ENCODE measurements at places on chromosomes 1 and 21. TPM values are rescaled to one million over a fixed set of nuclear protein-coding genes. Genes with fewer than 3 reads are reported as not detected.
A peak's percentile ranks its signal among the peaks of the same experiment; 100 is the strongest.

Gene LCE3E
- polyA plus RNA-seq = not detected

Gene LDLRAD2
- 3.7 TPM for polyA plus RNA-seq

Gene AHDC1
- 49.8 TPM for polyA plus RNA-seq

GRCh38 chr1:40838980-40839942 lies 22.9 kb downstream of the CITED4 start:
- DNase-seq = no peak

DNA sequence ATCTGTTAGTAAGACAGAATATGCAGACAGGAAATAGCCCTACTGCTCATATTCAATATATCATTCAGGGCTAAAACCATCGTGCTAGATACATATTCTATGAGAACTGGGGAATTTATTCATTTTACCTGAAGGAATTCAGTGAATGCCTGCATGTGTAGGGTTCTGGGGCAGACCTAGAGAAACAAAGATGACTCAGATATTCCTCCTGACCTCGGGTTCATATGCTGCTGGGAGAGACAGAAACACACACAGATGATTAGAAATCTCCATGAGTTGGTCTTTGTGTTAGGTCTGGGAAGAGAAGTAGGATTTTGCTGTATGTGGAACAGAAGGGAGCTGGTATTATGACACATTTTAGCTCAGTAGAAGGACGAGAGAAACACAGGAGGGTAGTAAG lies 176.5 kb upstream of the ST6GALNAC5 start:
- DNase-seq = no peak

- DNase-seq = no peak
Measured at GRCh38 chr1:9238550-9238949, 4.0 kb downstream of the H6PD start.

DNA sequence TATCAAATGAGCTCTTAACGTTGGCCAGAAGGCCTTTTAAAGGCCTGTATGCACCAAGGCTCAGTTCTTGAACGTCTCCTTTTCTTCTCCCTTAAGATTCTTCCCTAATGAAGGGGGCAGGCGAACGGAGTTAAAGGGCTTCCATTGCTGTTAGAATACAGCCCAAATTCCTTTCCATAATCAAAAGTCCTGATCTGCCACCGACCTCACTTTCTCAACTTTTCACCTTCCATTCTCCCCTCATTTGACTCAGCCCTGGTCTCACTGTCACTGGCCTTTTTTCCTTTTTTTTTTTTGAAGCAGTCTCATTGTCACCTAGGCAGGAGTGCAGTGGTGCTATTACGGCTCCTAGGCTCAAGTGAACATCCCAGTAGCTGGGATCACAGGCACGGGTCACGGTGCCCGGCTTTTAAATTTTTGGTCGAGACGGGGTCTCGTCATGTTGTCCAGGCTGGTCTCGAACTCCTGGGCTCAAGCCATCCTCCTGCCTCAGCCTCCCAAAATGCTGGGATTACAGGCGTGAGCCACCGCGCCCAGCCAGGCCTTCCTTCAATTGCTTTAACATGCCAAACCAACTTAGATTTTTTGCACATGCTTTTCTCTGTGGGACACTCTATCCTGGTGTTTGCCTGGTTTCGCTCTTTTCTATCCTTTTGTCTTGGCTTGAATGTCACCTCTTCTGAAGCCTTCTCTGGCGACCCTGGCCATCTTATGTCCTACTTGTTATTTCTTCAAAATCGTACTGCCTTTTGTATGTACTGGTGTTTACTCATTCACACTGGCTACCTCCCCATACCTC lies 612 bp upstream of the CMPK1 start:
- no peak for DNase-seq

DNA sequence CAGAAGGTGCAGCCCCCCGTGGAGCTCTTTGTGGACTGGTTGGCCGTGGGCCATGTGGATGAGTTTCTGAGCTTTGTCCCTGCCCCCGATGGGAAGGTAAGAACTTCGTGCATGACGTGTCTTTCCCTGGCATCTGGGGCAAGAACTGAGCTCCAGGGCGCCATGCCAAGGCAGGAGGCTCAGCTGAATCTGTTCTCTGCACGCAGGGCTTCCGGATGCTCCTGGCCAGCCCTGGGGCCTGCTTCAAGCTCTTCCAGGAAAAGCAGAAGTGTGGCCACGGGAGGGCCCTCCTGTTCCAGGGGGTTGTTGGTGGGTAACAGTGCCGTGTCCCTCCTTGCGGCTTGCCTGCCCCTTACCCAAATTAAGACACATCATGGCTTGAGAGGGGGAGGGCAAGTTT lies 27.7 kb downstream of the PADI3 start:
- no peak for DNase-seq

DNA sequence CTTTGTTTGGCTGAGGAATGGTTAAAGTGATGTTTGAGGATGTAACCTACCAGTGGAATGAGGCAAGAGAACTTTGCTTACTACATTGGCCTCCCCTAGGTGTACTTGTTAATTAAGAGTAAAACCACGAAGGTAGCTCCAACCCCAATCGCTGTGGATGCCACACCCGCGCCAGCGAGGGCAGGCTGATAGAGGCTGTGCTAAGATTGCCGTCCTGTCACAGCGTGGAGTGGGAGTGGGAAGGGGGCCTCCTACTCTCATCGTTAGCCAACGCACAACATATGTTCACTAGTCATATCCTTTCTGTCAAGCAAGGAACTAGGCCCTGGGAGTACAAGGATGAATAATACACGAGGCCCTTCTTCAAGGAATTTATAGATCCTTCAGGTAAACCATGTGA lies 99.6 kb downstream of the RUNX1 start:
- no peak for DNase-seq

DNA sequence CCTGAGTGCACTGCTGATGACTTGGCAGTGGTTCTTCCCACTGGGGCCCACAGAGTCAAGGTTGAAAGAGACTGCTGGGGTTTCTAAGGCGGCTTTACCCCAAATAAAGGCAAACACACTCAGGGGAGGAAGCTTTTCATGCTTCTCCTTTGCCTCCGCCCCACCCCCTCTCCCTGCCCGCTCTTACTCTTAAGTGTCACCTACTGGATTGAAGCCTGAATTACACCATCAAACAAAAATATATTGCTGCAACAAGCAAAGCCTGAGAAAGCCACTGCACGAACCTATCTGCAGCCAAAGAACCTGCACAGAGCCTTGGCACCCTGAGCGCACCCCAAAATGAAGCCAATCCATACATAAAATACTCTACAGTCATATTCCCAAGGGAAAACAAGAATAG lies 63.1 kb downstream of the PTGFR start:
- DNase-seq = no peak

DNA sequence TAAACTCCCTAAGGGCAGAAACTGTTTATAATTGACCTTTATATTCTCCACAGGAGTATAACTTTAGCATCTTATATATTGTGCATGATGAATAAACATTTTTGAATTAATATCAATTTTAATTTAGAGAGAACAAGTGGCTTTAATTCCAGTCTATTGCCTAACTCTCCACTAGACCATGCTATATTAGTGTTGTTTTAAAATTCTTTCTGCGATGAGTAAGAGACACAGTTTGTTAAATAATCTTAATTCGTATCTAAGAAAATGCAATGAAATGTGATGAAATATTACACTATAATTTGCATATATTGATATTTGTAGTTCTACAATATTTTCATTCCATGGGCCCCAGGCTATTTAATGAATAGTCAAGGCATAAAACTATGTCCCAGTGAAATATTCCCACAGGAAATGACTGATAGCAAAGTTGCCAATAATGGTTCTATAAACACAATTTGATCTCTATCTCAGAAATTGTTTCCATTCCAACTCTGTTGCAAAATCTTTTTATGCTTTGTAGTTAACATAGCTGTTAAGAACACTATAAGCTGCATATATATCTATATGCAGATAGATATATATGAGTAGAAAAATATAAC lies 2.9 kb upstream of the SYDE2 start:
- DNase-seq = no peak

GRCh38 chr1:152001631-152002584 lies 8.2 kb upstream of the S100A10 start:
- peak; percentile 83 for DNase-seq

DNA sequence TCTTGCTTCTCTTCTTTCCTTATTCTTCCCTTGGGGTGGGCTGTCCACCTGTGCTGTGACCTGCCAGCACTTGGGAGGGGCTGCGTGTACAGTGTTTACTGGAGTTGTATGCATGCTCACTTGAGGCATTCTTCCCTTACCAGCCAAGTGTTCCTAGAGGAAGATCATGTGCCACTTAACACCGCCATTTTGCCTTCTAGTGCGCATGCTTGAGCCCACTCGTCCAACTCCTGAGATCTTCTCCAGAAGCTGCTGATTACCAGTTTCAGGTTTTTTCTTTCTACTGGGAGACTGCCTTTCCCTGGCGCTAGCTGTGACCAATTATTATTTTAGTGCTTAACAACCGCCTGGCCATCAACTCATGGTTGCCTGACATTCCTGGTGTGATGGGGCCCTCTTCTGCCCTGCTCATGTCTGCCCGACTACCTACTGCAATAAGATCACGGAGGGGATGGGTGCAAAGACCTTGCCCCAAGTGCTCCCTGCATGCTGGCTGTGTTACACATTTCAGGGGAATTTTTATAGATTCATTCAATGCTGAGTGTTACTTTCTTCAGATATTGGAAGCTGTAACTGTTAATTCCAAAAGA lies 74.2 kb upstream of the B3GALT5 start:
- DNase-seq = no peak

DNA sequence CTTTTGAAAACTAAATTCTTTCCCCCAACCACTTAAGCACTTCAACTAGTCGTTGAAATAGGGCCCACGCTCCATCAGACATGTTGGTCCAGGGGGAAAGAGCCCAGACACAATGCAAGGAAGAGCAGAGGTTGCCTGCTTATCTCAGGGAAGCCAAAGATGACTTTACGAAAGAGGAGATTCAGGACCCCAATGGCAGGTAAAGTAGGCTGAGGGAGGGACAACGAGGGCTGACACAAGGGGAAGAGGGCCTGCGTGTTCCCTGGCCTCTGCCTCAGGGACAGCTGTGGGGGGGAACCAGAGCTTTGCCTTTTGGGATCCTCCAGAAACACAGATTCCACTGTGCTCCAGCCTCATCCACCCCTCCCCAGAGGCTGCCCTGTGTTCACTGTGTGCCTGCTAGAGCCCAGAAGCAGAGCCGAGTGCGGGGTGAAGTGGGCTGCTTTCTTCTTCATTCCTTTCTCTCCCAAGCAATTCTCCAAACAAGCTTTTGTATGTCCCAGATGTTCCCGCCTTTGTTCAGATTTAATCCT lies 135.5 kb upstream of the GRIK3 start:
- DNase-seq = no peak

DNA sequence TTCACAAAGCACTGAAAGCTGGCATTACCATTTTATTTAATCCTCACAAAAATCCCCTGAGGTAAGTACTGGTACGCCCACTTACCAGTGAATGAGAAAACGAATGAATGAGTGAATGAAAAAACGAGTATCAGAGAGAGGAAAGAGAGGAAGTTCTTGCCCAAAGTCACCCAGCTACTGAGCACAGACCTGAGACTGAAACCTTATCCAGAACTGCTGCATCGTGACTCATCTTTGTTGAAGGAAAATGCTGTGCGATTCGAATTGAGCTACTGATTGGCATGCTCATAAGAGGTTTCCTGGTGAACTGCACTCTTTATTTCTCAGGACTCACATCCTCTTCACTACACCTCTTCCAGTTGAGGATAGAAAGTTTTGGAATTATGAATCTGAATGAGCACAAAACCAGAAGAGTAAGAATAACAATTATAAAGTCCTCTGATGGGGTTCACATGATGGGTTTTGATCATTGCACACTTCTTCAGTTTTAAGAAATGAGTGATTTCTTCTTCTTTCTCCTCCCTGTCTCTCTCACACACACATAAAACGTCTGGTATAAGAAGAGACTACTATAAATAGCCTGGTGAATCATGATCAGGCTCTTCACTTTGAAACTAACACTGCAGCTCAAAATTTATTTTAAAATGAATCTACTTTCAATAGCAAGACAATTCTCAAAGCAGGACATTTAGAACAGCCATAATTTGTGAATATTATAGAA lies 32.1 kb downstream of the IL12RB2 start:
- no peak for DNase-seq

DNA sequence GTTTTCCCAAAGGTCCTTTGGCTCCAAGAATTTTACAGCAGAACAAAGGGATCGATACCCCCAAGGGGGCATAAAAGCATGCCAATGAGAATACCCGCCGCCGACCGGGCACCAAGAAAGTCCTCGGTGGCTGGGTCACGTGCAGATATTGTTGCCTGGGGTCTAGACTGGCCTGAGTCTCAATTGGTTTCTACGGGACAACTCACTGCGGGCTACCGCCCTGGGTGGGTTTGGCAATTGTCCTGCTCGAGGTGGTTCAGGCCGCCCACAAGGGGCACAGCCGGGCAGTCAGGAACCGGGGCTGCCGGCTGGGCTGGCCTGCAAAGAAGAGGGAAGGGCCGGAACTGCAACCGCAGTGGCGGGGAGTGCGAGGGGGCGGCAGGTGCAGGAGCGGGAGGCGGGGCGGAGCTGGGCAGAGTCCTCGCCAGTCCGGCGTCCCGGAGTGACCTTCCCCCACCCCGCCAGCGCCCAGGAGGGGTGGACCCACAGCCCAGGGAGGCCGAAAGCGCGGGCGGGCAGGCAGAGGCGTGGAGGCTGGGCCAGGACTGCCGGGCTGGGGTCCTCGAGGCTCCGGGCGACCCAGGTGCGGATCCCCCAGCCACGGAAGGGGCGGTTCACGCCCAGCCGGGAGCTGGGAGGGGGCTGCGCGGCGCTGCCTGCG lies 926 bp upstream of the ATP1B1 start:
- peak; percentile 74 for DNase-seq

DNA sequence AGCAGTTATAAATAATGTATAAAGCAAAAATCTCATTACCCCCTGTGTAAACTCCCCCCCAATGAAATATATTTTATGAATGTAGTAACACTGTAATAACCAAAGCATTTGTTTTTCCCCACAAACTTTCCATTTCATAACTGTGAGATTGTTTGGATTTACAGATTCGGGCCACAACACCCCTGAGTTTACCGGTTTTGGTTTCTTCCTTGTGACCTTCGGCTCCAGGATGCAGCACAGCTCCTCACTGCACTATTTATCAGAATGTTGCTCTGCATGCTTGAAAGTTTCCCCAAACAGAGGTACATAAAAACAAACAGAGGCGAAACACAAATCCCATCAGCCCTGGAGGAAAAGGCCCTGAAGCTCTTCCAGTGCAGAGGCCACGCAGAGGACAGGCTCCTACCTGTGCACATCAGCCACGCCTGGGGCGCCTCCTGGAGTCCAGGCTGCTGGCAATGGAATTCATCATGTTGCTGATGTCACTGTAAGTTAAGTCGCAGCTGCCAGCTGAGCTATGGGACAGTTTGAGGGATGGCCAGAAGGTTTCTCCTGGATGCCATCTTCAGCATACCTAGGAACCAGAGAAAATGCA lies 122.0 kb downstream of the LMO4 start:
- DNase-seq = peak; percentile 17

- DNase-seq = no peak
Measured at GRCh38 chr1:28447679-28448078, 58.2 kb upstream of the RCC1 start.
